ENCODE measurements at places on chromosomes 7 and 10.

DNA sequence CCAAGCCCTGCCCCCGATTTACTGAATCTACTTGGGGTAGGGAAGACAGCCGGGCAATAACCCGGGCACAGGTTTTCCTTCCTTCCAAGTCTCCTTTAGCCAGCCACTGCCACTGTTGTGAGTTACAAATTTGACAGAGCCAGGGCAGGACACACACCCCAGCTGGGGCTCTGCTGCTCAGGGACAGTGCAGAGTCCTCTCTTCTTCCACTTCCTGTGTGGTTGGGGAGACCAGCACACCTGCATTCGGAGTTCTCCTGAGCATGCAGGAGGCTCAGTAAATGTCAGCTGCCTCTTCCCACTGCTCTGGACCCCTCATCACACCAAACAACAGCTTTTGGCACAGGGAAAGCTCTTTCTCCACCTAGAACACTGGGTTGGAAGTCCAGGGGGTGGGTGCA lies 21.3 kb downstream of the CHST15 start:
- no peak for DNase-seq

GRCh38 chr7:135743907-135744731 lies 4.5 kb downstream of the FAM180A start:
- no peak for DNase-seq

GRCh38 chr7:149751043-149751775 lies 22.2 kb downstream of the ZNF467 start:
- DNase-seq, result no peak

- no peak for DNase-seq
These were observed 2.8 kb downstream of the PRF1 start for GRCh38 chr10:70599791-70600190.

GRCh38 chr10:103990121-103990520 lies 23.2 kb downstream of the SLK start:
- DNase-seq, result no peak

DNA sequence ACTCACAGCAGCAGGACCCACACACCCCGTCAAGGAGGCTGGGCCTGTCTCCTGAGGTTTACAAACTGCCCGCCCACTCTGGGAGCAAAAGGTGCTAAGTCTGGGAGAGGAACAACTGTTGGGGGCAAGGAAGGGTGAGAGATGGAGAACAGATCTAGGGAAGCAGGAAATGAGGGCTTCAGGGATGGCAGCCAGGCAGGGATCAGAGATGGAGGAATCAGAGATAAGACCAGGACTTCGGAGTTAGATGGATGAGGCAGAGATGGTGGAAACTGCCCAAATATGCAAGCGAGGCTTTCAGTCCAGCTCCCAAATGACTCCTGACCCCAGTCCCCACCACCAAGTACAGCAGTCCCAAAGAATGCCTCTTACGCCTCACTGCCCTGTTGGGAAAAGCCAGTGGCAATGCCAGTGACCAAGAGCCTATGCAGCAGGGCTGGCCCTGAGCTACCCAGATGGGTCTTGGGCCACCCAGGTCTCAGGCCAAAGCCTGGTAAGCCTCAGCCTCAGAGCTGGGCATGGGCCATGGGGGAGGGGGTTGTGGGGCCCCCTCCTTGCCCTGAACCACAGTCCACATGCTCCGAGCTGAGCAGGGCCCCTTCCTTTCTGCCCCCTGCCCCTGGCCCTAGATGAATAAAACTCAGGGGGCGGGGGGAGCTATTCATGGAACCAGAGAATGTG lies 39.5 kb upstream of the SLF2 start:
- DNase-seq, result no peak

DNA sequence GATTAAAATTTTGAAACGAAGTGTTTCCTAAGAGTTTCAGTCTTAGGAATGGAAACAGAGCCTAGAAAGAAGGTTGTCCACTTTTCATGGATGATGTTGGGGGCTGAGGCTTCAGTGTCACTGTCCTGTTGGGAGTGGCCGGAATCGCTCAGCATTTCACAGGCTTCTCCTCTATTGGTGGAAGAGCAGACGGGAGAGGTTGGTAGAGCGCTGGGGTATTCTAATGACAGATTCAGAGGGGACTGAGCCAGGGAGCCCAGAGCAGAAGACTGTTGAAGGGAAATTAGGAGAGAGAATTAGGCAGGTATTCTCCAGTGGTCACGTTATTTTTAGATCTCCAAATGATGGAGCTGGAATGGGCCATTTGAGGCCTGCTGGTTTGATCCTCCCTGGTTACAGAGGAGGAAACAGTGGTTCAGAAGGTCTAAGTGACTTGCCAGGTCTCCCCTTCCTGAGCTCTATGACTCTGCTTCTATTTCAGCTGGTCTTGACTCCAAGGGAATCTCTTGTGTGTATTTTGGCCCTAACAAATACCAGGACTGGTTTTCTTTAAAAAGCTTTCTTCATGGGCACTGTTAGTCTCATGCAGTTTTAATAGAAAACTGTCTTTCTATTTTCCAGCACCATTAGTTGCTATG lies 35.7 kb upstream of the EEPD1 start:
- no peak for DNase-seq

DNA sequence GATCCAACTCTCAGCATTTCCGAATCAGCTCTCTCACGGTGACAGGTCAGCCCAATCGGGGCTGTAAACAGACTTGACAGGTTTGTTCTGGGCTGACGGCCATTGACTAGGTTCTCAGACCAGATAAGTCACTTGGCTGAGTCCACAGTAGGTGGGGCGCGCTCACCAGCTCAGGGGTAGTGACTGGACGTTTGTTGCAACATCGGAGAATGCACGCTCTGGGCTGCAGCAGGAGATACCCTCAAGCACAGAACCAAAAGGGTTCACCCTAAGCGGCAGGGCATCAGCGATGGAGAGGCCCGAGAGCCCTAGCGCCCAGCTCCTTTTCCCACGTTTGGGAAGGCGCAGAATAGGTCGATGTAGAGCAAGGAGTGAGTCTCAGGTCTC lies 1.8 kb downstream of the KLLN start:
- no peak for DNase-seq

- DNase-seq, result no peak
These were observed 11.7 kb downstream of the PTPRE start for GRCh38 chr10:127918572-127918971.

- DNase-seq, result no peak
These were observed 634.4 kb upstream of the POT1 start for GRCh38 chr7:125563964-125564529.

DNA sequence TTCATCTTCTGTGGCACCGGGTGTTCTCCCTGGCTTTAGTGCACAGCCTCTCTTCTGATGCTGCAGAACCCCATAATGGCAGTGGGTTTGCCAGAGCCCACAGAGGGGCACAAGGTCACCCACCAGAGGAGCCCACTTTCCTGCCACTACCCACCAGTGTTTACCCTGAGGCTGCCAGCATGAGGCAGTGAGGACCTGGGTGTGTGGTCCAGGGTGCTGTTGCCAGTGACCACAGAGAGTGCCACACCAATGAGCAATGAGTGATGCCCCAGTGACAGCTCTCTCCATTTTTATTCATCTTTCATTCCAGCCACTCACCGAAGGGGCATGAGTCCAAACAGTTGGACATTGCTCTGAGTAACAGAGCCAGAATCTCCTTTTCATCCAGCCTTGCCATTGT lies 34.8 kb downstream of the MTURN start:
- DNase-seq, result no peak

DNA sequence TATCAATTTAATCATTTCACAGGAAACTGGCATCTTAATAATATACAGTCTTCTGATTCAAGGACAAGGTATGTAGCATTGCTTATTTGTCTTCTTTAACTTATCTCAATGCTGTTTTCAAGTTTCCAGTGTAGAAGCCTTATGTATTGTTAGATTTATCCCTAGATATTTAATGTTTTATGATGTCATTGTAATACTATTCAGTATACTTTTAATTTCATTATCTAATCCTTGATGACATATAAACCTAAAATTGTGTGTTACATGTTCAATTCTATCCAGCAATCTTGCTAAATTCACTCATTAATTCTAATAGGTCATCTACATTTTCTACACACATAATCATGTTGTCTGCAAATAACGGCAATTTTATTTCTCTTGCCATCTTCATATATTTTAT lies 126.3 kb upstream of the SEC61G start:
- no peak for DNase-seq

- DNase-seq, result no peak
These were observed 471.4 kb downstream of the XPNPEP1 start for GRCh38 chr10:109451879-109452278.

DNA sequence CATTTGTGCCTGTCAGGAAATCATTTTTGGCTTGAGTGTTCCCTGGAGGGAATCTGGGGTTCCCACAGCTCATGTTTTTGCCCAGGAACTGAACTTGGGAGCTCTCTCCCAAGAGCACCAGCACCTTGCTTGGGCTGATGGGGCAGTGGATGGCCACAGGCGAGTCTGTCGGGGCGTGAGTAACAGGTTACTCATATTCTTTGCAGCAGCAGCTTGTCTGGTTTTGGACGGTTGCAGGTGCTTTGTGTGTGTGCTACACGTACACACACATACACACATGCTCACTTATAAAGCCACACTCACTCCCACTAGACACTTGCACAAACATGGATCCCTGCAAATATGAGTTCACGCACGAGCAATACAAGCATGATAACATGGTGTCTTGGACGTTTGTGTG lies 2.9 kb upstream of the PALD1 start:
- no peak for DNase-seq

GRCh38 chr10:98492763-98493162 lies 46.0 kb upstream of the HPS1 start:
- DNase-seq, result no peak

DNA sequence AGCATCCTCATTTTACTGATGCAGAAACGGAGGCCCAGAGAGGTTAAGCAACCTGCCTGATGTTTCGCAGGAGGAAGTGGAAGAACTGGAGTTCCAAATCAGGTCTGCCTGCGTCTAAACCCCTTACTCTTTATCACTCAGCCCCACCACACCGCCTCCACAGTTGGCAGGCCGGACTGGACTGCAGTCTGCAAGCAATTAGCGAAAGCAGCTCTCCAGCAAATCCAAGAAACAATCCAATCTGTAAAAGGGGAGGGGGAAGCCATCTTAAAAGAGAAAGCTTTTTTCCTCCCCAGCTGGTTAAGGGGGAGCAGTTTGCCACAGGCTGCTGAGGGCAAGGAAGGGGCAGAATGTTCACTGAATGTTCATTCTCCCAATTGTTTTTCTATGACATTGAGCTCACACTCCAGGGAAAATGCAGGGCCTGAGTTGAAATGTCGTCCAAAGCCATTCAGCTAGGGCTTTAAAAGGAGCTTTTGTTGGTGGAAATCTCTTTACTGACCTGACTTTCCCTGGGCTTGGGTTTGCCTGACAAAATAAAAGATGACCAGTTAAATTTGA lies 350.1 kb downstream of the RNLS start:
- DNase-seq, result no peak

- DNase-seq, result no peak
These were observed 1228.6 kb upstream of the SORCS1 start for GRCh38 chr10:108393089-108393488.

GRCh38 chr7:18896343-18896975 lies 221.0 kb downstream of the TWIST1 start:
- no peak for DNase-seq

- no peak for DNase-seq
These were observed 184.3 kb downstream of the KIAA1217 start for GRCh38 chr10:24393201-24393600.

GRCh38 chr7:155405399-155406318 lies 52.3 kb upstream of the EN2 start:
- DNase-seq, result no peak

GRCh38 chr10:123385508-123386080 lies 231.4 kb downstream of the BUB3 start:
- no peak for DNase-seq

DNA sequence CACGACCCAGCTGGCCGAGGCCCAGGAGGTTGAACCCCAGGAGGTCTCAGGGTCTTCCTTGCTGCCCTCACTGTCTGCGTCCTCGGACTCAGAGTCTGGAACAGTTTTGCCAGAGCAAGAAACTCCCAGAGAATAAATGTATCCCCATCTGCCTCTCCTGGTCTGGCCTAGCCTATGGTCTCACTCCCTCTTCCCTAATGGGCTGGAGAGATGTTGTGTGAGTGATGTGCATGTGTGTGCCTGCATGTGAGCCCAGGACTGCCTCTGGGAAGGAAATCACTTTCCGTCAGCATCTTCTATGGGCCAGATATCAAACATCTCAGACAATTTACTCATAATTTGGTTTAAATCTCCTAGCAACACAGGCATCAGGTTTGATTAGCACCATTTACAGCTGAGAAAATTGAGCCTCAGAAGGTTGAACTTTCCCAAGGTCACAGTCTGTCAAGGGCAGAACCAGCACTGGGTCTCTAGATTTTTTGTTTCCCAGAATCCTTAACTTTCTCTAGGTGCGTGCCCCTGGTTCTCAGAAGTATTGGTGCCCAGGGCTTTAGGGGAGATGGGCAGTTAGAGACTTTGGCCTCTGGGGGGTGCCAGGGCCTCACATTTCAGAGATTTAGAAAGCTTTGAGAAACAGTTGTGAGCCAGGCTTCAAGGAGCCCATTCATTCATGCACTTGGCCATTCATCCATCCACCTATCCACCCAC lies 4.9 kb downstream of the TMEM270 start:
- DNase-seq, result no peak

DNA sequence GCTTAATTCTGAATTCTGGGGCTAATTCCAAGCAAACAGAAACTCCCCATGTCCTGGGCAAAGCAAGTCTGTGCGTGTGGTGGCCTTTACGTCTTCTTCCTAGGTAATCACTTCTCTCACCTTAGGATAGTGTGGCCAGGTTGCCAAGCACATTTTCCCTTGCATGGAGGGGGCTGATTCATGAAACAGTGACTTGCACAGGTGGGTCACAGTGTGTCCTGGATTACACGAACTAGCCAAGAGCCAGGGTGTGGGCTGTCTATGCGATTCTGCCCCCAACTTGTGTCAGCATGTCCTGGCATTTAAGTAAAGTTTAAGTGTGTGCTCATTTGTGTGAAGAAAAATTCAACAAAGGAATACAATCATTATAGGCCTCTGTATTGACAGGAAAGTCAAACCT lies 18.5 kb upstream of the SEM1 start:
- DNase-seq, result no peak

- no peak for DNase-seq
These were observed 96.8 kb downstream of the PTEN start for GRCh38 chr10:87960230-87960629.

DNA sequence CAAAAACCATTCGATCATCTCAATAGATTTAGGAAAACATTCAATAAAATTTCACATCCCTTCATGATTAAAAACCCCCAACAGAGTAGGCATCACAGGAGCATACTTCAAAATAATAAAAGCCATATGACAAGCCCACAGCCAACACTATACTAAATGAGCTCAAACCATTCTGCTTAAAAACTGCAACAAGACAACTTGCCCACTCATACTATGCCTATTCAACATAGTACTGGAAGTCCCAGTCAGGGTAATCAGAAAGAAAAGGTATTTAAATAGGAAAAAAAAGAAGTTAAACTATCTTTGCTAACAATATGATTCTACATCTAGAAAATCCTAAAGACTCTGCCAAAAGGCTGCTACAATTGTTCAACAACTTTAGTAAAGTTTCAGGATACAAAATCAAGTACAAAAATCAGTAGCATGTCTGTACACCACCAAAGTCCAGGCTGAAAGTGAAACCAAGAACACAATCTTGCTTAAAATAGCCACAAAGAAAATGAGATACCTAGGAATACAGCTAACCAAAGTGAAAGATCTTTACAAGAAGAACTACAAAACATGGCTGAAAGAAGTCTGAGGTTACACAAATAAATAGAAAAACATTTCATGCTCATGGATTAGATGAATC lies 882.6 kb downstream of the GRM8 start:
- no peak for DNase-seq

Data from CD4-positive, alpha-beta T cell treated with Interleukin-2 at 100 ng/mL for 4 hours (primary cell).